Cardiac ventricle fibroblast (primary cell): ENCODE measurements at places on chromosomes 11 and 22. TPM values are rescaled to one million over a fixed set of nuclear protein-coding genes. Genes with fewer than 3 reads are reported as not detected.

SAA1 gene
- not detected in 2 replicates for total RNA-seq

CALCA gene
- total RNA-seq = not detected in 2 replicates

MS4A14 gene
- not detected in 2 replicates for total RNA-seq

TMEM121B gene
- 0.15 and 0.25 TPM in 2 replicates for total RNA-seq

CRYBB3 gene
- not detected in 2 replicates for total RNA-seq

GTPBP1 gene
- total RNA-seq = 18.9 and 25.2 TPM in 2 replicates

OR51B5 gene
- not detected in 2 replicates for total RNA-seq

ANGPTL5 gene
- total RNA-seq = 0.69 and 1.6 TPM in 2 replicates

TMEM151A gene
- not detected in 2 replicates for total RNA-seq
